LoVo (cell line): ENCODE measurements at places on chromosomes 2 and 18.

GRCh38 chr2:38148501-38148900 is 72.5 kb upstream of the CYP1B1 start:
- DNase-seq, result peak; percentile 13

GRCh38 chr2:160387558-160388262 is 105.9 kb downstream of the RBMS1 start:
- no peak for DNase-seq

DNA sequence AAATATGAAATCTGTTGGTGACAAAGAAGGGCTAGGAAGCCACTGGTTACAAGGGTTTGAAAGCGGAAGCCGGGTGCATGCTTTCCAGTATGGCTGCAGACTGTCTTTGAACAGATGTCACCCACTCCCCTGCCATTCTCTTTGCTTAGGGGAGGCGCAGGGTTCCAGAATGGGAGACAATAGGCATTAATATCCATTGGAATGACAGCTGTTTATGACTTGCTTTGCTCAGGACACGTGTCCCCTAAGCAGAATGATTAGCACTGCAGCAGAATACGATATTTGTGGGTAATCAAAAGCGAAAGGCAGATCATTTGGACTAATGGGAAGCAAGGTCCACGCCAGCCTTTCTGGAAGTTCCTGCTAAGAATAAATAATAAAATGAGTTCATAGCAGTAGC is 25.8 kb upstream of the NRP2 start:
- DNase-seq, result no peak

GRCh38 chr18:24459772-24460171 is 665 bp upstream of the HRH4 start:
- no peak for DNase-seq

- DNase-seq, result no peak
Measured at GRCh38 chr2:49924044-49924817, 769.9 kb upstream of the FSHR start.

DNA sequence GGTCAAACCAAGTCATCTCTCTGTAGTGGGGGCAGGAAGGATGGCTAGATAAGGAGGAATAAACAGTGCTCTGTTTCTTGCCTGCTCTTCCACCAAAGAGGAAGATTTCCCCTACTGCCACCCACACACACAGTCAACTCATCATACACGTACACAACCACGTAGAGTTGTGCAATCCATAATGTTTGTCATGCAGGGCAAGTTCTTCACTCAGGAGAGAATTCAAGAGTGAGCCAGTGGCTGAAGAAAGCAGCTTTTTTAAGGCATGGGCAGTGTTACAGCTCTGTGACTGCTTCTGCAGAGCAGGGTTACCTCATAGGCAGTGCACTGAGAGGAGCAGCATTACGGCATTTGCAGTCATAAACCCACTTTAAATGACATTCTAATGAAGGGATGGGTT is 283.0 kb downstream of the RND3 start:
- DNase-seq, result no peak

DNA sequence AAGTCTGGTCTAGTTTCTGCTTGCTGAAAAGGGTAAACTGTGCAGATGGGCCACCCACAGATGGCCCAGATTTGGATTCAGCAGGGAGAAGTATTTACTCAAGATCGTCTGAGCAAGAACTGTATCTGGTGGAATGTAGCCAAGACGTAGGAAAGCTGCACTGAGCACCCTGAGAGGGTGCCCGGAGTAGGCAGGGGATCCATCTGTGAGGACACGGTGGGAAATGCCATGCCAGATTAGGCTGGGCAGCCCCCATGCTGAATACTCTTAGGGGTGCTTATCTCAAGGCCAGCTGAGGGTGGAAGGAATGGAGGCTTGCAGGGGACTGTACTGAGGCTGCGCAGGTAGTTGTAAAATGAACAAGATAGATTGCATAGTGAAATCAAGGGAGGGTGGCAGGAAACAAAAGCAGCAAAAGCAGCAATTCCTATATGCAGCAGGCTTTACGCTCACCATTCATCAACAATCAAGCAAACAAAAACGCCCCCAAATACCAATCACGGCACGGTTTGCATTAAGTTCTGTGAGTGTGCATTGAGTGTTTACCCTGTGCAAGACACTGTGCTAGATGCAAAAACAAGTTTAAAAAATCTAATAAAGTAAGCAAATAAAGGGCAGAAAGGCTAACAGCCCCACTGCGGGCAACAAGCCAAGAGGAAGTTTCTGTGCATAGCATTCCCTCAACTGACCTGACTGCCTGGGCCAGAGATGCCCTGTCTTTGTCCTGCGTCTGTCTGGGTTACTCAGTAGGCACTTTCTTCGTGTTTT is 32.2 kb upstream of the LPIN2 start:
- peak; percentile 67 for DNase-seq

- no peak for DNase-seq
Measured at GRCh38 chr2:17637131-17637906, 96.8 kb downstream of the VSNL1 start.

GRCh38 chr2:47007223-47007825 is 91.7 kb upstream of the MCFD2 start:
- DNase-seq, result no peak

GRCh38 chr2:171365778-171366177 is 68.0 kb downstream of the METTL8 start:
- no peak for DNase-seq

DNA sequence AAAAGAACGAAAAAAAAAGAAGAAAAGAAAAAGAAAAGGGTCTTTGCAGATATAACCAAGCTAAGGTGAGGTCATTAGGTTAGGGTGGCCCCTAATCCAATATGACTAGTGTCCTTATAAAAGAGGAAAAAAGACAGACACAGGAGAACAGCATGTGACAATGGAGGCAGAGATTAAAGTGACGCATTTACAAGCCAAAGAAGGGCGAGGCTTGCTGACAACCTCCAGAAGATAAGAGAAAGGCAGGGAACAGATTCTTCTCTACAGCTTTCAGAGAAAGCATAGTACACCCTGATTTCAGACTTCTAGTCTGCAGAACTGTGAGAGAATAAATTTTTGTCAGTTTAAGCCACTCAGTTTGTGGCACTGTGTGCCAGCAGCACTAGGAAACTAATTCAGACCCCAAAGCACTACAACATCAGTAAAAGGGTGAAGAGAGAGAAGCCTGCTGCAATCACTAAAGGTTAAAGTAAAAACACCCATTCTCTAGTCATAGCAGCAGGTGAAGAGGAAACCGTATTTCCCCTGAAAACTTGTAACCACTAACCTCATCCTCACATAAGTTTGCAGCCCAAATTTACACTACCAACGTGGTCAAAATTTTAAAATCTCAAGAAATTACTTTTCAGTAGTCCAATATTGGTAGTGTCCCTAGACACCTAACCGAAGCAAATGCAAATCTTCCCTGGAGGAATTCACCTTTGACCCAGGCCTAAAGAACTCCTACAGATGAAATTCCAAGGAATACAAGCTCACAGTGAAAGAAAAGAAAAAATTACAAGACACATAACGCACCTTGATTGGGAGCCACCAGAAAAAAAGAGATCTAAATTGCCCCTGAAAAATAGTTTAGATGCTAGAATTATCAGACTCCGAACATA is 17.5 kb downstream of the REEP1 start:
- peak; percentile 26 for DNase-seq

DNA sequence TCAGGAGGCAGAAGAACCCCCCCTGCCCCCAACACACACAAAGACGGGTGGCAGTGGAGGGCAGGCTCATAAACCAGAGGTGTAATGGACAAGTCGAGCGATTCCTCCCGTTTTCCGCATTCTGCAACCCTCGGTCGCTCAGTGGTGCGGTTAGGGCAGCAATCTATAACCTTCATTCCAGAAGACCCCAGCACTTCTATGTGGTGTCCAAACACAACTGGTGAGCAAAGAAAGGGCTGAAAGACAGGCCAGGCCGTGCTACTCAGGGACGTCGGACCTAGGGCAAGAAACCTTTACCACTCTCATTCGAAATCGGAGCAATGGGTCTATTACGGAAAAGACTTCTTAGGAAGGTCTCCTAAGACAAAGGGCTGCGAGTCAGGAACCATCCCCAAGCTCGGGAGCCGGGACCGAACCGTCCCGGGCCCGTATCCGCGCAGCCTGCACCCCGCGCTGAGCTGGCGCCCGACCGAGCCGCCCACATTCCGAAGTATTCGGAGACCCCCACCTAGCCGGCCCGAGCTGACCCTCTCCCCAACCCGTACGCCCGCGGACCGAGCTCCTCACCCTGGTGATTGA is 568 bp downstream of the ARL5A start:
- DNase-seq, result peak; percentile 18

- no peak for DNase-seq
Measured at GRCh38 chr2:101753720-101754490, 56.4 kb downstream of the MAP4K4 start.

DNA sequence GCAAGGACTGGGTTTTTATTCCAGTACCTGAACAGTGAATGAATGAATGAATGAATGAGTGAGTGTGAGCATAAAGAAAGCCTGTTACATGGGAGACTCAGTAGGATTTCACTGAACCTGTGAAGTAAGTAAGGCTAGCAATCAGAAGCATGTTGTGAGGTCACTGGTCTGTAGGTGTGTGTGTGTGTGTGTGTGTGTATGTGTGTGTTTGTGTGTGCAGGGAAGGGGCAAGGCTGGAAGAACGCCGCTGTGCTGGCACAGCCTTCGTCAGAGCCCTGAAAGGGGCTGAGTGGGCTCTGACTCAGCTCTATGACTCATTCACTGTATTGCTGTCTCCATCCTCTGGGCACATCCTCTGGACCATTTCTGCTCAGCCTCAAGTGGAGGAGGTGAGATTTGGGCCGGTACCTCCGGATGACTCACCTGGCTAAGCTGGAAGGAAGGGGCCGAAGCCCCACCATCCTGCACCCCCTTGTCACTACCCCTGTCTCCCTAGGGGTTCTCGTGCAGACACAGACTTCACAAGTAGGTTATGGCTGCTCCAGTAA is 51.4 kb upstream of the MRPL33 start:
- peak; percentile 76 for DNase-seq
